ENCODE measurements at places on chromosomes 12 and 14.
A peak's percentile ranks its signal among the peaks of the same experiment; 100 is the strongest.

- no peak for DNase-seq
Observed at GRCh38 chr12:76047060-76047459, 15.5 kb upstream of the PHLDA1 start.

GRCh38 chr12:67161322-67161918 is 107.7 kb upstream of the CAND1 start:
- DNase-seq, result peak; percentile 47

DNA sequence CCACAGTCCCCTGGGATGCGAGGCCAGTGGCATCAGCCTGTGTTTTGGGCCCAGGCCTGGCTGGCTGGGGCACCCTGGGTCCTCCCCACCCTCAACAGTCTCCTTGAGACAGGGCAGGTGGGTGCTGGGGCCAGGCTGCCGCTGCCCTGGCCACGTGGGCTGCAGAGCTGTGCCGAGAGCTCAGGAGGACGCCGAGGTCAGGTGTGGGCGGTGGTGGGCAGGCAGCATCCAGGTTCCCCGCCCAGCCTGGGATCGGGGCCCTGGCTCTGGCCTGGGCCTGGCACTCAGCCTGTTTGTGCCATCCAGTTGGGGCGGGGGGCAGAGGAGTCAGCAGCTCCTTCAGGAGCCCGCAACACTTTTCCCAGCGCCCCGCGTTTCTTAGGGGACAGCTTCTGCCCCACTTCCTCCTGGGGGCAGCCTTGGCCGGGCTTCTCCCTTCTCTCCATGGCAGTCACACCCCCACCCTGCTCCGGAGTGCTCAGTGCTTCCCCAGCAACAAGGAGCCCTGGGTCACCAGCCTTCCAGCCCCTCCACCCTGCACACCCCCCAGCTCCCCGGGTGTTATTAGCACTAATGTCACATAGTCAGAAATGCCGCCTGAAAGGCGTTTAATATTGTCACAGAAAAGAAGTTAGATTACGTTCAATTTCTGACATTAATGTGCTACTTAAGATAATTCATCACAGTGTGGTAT is 30.8 kb downstream of the KIF26A start:
- no peak for DNase-seq

DNA sequence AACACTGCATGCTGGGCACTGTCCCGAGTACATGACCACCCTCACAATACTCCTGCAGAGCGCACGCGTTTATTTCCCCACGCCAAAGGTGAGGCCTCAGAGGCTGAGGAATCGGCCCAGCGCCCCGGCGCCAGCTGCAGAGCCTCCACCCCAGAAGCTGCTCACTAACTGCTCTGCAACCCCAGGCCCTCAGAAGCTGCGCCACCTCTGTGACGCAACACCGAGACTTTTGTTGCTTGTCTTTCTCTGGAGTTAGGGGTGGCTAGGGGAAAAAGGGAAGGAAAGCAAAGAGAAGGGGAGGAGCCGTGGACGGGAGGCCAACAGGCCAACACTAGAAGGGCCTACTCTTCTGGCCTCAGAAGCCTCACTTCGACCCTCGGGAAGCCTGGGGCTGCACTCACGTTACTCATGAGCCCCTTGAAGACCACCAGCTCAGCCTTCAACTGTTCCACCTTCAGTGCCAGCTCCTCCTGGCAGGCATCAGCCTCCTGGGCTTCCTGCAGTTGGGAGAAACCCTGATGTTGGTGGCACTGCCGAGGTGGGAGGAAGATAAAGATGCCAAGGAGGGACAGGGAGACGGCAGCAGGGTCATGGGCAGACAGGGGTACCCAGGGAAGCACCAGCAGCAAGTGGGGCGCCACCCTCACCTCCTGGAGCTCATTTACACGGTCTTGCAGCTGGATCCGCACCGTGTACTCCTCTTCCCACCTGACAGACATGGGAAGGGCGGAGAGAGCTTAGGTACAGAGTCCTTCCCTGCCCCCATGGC is 5.4 kb downstream of the IFFO1 start:
- no peak for DNase-seq

DNA sequence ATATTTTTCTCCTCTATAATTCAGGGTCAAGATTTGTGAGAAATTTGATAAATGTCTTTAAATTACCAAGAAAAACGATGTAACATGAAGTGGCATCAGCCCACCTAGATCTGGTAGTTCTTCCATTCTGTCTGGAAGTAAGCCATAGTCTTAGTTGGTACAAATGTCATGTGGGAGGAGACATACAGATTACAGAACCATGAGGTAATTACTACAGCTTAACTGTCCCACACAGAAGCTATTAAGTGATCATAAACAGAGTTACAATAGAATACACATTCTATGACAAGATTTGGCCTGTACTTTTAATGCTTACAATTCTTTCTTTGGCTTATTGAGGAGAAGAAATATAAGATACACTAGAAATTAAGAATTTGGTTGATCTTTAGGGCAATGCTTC is 13.7 kb upstream of the SIX1 start:
- no peak for DNase-seq

- no peak for DNase-seq
Observed at GRCh38 chr12:128729628-128730121, 94.1 kb downstream of the SLC15A4 start.

DNA sequence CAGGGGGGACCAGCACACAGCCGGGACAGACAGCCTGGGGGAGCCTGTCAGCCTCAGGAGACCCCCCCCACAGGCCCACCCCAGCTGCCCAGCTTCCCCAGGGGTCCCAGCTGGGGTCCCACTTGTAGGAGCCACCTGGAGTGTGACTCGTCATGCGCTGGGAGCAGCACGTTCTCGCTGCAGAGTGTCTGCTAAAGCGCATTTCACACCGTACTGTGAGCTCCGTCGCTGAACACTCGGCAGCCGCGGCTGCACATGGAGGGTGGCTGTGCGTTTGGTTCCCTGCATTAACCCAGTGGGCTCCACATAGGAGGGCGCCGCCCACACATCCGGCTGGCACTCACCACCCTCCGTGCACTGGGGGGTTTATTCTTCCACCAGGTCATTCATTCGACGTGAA is 56.7 kb downstream of the FBRSL1 start:
- no peak for DNase-seq

GRCh38 chr12:55744340-55745030 is 1.6 kb downstream of the GDF11 start:
- no peak for DNase-seq

- no peak for DNase-seq
Observed at GRCh38 chr12:46390304-46390703, 17.7 kb upstream of the SLC38A2 start.

GRCh38 chr12:18859400-18859799 is 121.5 kb downstream of the CAPZA3 start:
- DNase-seq, result no peak

DNA sequence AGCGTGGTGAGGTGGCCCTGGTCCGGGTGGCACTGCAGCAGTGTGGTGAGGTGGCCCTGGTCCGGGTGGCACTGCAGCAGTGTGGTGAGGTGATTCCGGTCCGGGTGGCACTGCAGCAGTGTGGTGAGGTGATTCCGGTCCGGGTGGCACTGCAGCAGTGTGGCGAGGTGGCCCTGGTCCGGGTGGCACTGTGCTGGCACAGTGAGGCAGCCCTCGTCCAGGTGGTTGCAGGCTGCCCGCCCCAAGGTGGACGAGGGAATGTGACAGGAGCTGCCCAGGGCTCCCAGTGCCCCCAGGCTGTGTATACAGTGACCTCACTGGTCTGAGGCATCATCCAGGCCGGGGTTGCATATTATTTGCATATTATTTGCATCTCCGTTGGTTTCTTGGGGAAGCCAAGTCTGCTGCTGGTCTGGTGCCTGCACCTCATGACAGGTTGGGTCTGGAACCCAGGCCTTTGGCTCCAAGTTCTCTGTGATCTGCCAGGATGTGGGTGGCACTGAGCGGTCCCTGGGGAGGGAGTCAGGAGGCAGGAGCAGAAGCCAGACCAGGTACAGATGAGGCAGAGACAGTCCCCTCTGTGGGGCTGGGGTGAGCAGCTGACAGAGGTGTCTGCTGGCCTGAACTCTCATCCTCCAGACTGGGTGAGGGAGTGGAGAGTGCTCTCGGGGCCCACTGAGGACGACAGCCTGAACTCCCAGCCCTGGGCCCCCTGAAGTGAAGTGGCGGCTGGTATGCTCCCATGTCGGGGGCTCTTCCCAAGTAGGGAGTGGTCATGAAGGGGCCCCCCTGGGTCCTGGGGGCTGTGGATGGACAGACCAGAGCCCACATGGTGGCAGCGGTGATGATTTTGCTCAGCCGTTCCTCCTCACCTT is 79.3 kb downstream of the KIF26A start:
- DNase-seq, result no peak

DNA sequence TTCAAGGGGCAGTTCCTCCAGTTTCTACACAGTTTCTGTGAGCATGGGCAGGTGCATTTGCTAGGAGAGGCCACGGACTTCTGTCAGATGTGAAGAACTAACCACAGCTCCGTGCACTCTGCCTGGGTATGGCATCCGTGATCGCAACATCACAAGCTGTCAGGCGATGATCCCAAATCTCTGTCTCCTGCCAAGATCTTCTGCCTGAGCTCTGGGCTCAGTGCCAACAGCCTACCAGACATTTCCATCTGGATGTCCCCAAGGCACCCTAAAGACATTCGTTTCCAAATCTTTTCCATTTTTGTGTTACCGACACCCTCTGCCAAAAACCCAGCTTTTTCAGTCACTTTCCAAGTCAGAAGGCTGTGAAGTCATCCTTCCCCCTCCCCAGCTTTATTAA is 292.1 kb downstream of the GLT1D1 start:
- no peak for DNase-seq

DNA sequence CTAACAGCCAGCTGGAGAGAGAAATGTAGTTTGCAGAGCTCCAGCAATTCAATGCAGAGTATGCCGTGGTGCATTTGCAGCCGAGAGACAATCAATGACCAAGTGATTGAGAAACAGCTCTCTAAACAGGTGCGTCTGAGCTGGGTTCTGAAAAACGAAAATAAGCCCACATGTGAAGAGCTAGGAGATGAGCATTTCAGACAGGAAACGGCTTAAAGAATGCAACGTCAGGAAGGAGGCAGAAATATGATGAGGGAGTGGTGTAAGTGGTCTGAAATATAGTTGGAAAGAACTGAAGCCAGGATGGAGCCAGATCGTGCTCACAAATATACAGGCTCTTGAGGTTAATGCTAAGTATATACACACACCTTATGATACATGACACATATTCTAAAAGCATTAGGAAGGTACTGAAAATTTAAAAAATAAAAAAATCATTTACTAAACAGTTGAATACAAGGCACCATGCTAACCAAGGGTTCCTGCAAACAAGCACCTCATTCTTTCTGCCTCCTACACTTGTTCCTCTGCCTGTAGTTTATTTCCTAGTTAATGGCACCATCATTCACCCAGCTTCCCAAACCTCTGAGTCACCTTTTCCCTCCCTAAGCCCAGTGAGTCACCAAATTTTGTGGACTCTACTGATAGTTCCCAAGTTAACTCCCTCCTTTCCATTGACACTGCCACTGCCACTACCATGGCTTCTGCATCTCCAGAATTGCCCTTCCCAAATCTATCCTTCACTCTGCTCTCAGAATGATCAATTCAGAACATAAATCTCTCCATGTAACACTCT is 2.3 kb upstream of the GARIN2 start:
- DNase-seq, result peak; percentile 77

GRCh38 chr14:89425931-89426330 is 8.9 kb upstream of the FOXN3 start:
- peak; percentile 98 for DNase-seq

GRCh38 chr12:25585021-25585523 is 32.0 kb upstream of the LMNTD1 start:
- DNase-seq, result peak; percentile 98

DNA sequence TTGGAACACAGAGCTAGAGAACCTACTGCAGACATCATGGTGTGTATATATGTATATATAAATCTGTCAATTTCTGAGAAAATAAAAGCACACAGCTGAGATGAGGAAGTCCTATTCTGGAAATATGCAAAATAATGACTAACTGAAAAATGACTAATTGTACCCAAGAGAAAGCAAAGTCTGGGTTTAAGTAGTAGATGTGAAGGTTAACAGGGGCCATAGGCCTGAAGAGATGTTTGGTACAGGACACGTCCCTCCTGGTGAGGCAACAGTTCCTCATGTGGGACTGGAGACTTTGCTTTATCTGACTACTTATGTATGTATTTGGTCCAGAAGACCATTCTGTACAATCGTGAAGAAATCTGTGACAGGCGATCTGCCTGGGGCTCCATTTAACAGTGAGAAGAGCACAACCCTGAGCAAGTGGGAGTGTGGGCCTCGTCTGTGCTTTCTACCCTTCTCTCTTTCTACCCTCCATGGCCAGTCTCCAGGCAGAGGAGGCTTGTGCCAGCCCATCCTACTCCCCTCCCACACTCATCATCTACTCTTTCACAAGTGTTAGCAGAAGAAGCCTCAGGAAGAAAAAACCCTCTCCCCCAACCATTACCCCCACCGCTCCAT is 67.5 kb downstream of the SLC41A2 start:
- no peak for DNase-seq

- no peak for DNase-seq
Observed at GRCh38 chr12:7934889-7935492, 996 bp downstream of the SLC2A3 start.

GRCh38 chr12:3453990-3454680 is 36.9 kb upstream of the PRMT8 start:
- DNase-seq, result peak; percentile 18

DNA sequence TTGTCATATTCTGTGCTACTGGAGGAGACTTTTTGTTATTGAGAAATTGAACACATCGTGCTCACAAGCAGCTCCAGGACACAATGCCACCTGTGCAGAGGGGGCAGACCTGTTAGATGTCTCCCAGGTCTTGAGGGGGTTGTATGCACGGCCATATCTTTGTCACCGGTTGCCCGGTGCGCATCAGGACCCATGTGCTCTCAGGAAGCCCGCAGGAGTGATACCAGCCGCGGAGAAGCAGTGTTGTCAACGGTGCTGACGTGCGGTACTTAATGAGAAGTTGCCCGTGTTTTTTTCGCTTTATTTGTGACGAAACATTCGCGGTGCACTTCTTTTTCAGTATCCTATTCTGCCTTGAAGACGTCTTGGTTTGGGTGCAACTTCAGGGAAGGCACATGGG is 128.2 kb upstream of the RTL1 start:
- no peak for DNase-seq

DNA sequence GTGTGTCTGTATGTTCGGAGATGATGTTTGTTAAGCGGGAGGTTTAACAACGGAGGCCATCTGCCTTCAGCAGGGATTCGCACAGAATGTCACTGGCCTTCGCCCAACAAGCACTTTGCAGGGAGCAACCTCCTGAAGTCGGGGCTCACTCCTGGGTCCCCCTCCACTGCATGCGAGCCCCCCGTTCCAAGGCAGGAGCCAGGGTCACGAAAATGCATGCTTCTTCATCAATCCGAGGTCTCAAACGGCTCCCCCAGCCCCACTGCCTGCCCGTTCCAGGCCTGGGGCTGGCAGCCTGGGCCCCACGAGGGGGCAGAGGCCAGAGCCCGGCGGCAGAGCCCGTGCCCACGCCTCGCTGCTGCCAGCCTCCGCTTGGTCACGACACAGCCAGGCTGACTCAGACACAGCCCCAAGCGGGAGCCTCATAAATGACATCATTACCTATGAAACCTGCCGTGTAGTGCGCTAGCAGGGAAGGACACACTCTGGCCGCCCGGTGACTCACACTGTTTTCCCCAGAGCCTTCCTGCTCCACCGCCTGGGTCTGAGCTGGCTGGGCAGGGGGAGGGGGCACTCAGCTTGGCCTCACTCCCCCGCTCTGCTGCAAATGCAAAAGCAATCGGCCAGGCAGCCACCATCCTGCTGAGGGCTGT is 169.5 kb upstream of the RTL1 start:
- peak; percentile 82 for DNase-seq
